T-helper 22 cell (primary cell): ENCODE measurements at places on chromosomes 16 and 17.
A peak's percentile ranks its signal among the peaks of the same experiment; 100 is the strongest.

DNA sequence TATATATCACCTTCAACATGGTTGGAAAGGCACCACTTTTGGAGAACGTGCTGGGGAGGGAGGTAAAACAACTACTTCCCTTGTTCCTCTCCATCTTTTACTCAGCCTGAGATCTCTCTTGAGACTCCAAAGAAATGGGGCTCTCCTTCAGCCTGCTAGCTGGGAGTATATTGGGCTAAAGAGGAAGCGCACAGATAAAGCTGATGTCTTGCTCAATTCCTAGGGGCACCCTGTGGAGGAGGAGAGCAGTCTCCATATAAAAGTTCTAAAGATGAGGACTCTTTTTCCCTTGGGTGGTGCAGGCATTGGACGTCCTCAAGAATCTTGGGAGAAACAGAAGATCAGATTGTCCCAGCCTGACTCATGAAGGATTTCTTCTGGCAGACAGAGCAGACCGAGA, 4.6 kb upstream of the ETV4 start:
- no peak for DNase-seq

- DNase-seq: peak; percentile 64
Measured at GRCh38 chr17:82030470-82031302, 792 bp upstream of the RAC3 start.

GRCh38 chr16:86806838-86807351, 228.5 kb downstream of the FOXL1 start:
- no peak for DNase-seq

- no peak for DNase-seq
Measured at GRCh38 chr17:75826561-75827307, 17.5 kb downstream of the UNC13D start.

- no peak for DNase-seq
Measured at GRCh38 chr17:80374039-80374731, 40.8 kb upstream of the ENDOV start.

DNA sequence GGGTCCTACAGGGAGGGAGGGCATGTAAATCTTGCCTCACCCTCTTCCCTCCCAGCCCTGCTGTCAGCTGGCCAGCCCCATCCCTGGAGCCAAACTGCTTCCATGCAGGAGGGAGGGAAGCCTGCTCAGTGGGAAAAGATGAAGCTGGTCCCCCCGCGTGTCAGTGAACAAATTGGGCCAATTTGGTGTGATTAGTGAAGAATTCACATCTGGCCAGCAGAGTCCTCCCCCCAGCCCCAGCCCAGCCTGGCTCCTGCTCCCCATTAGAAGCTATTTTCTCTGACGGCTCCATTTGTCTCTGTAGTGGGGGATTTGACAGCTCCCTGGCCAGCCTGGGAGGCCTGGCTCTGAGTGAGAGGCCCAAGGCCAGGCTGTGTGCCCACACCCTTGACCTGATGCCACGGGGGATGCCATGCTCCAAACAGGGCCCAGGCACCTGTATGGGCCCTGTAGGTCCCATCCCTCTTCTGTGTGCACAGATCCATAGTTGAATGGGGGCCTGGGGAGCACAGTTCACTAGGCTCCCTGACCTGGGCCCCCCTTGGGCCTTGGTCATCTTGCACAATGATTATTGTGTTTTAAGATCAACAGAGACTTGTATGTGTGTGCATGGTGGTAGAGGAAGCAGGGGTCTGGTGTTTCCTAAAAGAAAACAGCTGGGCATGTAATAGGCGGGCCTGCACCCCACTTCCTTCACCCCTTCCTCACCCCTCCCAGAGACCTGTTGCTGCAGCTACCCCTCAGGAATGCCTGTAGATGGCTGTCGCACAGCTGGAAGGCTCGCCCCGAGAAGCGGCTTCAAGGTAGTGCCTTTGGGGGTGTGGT, 50.7 kb upstream of the TAC4 start:
- DNase-seq: no peak

GRCh38 chr17:34581446-34582184, 2.2 kb downstream of the TMEM132E start:
- DNase-seq: no peak

GRCh38 chr16:58499092-58499511, 841 bp upstream of the NDRG4 start:
- no peak for DNase-seq

- peak; percentile 45 for DNase-seq
Measured at GRCh38 chr17:40582328-40582901, 17.1 kb upstream of the CCR7 start.

DNA sequence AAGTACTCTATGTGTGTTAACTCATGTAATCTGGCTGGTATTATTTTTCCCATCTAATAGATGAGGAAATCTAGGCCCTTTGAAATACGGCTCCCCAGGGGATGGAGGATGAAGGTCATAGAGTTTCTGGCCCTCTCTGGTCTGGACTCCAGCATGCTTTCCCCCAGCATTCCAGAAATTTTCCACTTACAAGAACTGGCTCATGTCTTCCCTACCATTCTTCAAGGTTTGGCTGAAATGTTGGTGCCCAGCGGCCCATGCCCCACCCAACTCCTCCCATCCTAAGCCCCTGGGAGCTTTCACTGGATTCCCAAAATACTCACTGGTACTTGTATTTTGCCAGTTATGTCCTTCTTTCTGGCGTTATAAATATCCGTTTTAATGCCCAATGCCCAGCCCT, 237.5 kb upstream of the NLRP1 start:
- no peak for DNase-seq
